CD4-positive, alpha-beta T cell (primary cell): ENCODE measurements at places on chromosomes 12 and 14.

- DNase-seq, result no peak
Measured at GRCh38 chr12:52007982-52008510, 1.3 kb downstream of the TAMALIN start.

- DNase-seq, result no peak
Measured at GRCh38 chr14:69270795-69271708, 11.1 kb downstream of the GALNT16 start.

DNA sequence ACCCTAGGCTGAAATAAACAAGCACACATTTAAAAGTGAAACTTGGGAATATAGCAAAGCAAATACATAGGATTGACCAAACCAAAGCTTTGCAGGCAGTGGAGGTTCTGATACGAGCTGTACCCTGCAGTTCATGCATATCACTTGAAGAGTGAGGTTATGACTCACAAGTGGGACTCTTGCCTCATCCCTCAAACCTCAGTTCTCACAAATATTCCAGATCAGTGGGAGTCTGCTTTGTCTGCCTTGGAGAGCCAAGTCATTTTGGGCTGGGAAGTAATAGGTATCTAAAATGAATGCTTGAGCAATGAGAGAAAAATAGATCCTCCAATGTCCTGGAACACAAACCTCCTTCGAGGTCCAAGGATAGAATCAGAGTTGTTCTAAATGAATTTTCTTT is 116.4 kb downstream of the LRIG3 start:
- no peak for DNase-seq

GRCh38 chr12:125634813-125635212 is 569.6 kb downstream of the AACS start:
- DNase-seq, result no peak

DNA sequence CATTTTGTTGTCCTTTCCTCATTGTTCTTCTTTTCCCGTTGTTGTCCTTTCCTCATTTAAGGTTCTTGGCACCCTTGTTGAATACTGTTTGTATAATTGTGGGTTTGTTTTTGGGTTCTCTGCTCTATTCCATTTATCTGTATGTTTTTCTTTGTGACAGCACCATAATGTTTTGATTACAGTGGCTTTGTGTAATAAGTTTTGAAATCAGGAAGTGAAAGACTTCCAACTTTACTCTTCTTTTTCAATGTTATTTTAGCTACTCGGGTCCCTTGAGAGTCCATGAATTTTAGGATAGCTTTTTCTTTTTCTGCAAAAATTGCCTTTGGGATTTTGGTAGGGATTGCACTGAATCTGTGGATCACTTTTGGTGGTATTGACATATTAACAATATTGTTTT is 28.1 kb downstream of the ETNK1 start:
- DNase-seq, result no peak

DNA sequence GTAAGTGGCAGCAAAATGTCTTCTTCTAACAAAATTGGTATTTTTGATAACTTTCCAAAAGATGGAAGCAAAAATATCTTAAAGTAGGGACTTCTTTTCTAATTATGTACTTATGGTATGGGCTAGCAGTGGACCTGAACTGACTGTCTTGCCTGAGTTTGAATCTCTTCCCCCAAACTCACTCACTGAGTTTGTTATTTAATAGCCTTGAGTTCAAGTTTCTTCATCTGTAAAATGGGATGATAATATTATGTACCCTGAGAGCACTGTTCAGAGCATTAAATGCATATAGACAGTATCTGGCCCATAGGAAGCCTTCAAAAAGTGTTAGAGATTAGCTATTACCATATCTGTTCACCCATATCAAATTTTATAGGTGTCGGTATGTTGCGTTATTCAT is 210.4 kb upstream of the NUDT4 start:
- DNase-seq, result no peak

- no peak for DNase-seq
Measured at GRCh38 chr12:94135896-94136295, 12.5 kb upstream of the PLXNC1 start.

DNA sequence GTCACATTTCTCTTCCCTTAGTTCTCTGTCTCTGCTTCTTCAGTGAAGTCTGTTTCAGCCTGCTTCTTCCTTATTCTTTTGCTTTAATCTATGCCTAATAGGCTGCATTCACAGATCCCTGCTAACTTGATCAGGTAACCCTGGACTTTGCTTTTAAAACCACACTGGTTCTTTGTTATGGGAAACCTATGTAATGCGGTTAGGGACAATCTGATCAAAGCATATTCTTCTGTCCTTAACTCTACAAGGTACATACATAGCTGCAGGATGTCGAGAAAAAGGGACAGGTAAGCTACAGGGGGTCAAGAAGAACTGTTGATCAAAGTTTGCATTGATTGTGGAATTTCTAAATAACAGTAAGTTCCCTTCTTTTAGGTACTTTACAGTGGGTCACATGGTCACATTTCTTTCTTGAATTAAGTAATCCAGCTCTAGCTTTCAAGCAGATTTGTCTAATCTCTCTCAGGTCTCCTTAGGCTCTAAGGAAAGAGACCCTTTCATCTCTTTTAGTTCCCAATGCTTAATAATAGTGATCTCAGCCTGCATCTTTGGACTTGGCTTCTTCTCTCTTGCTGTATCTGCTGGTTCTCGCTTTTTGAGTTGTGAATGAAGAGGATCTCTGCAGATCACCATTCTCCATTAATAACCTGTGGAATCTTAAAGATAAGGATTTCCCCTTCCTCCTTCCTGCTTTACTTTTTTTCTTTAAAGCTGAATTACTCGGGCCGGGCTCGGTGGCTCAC is 3.8 kb downstream of the COPZ1 start:
- no peak for DNase-seq

DNA sequence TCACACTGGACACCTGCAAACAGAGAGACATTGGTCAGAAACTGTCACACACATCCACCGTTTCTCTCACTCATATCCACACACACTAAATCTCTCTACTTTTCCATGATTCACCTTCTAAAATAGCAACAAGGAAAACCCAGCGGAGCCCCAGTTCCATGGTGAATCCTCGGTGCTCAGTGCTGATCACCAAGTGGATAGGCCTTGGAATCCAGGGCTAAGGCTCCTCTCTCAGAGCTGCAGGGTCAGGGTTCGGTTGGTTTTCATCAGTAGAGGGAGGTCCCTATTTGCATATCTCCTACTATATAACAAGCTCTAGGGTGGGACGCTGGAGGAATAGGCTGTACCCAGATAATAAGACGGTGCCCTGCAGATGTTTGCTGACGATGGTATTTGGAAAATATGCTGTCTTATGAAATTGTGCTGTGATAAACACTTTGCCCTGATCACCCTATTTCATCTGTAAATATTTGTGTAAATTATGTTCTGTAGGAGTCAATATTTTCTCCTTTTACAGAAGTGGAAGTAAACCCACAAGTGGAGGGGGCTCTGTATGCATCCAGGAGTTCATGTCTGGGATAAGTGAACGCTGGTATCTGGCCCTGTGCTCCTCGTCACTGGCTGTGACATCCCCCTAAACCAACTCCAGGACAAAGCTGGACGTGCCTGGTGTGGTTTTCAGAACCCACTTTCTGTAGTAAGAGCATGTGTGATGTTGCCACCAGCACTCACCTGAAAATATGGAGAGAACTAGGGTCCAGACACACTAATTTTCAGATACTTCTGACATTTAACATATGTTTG is 709.2 kb downstream of the TMEM121 start:
- no peak for DNase-seq

DNA sequence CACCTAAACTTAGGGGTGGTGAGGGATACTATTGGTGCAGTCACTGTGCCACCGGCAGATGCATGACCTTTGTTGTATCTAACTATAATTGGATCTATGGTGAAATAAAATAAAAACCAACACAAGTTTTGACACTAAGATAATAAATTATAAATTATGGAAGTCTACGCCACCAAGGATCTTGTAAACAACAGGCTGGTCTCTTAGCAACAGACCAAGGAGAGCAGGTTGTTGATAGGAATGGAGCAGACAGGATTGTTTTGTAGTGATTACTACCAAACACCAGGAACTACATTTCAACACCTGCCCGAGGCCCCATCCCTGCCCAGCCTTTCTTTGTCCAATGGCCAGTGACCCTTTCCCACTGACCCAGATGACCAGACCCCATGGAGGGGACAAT is 1178.0 kb downstream of the VRK1 start:
- no peak for DNase-seq

GRCh38 chr14:32509632-32510187 is 180.6 kb downstream of the AKAP6 start:
- no peak for DNase-seq

DNA sequence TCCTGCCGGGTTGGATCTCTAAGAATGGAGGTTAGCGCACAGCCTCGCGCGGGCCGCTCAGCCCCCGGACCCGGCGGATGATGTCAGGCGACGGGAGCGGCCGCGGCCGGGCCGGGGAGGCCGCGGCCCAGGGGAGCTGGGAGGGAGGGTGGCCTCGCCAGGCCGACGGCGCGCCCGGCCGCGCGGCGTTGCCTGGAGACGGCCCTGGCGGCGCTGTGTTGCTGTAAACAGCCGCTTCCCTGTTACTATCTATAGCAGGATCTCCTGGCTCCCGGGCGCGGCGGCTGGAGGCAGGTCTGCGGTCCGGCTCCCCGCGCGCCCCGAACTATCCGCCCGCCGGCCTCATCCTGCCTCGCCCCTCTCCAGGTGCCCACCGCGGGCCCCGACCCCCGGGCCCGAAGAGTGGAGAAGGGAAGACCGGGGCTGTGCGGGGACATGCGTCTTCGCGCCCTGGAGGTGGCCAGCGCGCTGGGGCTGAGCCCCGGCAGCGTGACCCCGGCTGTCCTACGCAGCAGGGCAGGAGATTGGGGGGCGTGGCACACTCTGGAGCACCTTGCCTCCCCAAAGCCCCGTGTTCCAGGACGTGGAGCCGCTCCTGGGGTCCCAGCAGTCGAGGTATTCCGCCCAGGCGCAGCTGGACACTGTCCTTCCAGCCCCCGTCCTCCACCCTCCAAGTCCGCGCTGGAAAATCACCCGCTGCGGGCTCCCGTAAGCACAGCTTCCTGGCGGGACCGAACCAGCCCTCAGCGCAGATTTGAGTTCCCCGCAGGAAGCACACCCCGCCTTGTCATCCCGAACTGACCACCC is 1.4 kb upstream of the FOS start:
- DNase-seq, result peak; percentile 68

- DNase-seq, result no peak
Measured at GRCh38 chr12:120625557-120626419, 14.6 kb upstream of the CABP1 start.

- peak; percentile 12 for DNase-seq
Measured at GRCh38 chr12:110355073-110355472, 48.4 kb downstream of the ANAPC7 start.

DNA sequence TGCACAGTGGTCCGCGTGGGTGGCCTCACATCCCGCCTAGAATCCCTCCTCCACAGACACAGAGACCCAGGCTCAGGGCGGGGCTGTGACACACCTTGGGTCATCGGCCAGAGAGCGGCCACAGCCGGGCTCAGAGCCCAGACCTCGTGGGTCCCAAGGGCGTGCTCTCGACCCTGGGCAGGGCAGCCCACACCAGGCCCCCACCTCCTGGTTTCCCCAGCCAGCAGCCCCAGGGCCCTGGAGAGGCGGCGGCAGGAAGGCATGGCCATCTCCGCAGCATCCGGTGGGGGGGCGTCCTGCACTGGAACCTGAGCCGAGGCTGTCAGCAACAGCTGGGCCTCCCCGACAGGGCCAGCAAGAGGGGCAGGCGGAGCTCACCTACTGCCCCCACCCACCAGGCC is 15.2 kb downstream of the JAG2 start:
- DNase-seq, result no peak

DNA sequence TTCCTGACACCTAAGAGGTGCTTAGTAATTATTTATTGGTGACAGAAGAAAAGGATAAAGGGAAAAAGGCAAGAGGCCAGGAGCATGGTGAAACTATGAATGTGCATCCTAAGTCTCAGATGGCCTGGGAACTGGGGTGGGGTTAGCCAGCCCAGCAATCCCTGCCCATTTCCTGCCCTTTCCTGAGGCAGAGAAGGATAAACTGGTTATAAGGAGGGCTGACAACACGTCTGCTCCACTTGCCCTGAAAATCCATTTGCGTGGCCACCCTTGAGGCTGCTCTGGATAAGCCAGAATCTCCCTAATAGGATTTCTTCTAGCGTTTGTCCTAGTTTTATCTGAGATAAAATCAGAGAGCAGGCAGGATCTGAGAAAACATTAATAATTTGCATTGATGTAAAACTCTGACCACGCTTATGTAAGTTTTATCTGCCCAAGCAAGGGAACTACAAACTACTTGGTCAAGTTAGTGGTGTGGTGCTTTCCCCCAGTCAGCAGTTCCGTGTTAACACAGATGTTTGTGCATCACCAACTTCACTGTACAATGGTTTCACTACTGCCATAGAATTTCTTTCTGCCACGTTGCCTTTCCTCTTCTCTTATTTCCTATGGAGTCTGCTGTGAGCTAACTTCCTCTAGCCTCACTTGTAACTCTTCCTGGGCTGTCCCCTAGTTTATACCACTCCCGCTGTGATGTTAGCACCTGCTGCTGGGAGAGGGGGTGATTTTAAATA is 392.7 kb downstream of the RPS29 start:
- no peak for DNase-seq

DNA sequence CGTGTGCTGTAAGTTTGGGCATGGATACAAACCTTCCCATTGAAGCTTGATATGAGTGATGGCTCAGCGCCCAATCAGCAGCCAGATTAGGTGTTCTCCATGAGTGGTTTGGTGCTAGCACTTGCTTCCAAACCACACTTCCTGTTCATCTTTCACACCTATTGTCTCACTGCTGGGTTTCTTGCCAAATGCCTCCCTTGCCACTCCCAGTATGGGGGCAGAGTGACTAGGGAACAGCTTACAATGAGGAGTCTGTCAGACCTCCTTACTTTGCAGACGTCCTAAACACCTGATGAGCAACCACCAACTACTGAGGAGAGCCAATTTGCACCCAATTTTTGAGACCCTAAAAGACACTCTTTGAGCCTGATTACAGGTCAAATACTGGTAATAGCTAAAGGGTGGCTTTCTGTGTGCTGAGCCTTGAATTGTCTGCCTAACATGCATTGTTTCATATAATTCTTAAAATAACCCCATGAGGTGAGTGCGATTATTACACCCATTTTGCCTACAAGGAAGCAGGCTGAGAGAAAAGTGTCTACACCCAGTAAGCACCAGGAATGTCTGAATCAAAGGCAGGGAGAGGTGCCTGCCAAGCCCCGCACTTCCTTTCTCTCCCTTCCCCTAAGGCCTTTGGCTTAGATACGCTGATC is 48.4 kb upstream of the FOS start:
- peak; percentile 59 for DNase-seq

DNA sequence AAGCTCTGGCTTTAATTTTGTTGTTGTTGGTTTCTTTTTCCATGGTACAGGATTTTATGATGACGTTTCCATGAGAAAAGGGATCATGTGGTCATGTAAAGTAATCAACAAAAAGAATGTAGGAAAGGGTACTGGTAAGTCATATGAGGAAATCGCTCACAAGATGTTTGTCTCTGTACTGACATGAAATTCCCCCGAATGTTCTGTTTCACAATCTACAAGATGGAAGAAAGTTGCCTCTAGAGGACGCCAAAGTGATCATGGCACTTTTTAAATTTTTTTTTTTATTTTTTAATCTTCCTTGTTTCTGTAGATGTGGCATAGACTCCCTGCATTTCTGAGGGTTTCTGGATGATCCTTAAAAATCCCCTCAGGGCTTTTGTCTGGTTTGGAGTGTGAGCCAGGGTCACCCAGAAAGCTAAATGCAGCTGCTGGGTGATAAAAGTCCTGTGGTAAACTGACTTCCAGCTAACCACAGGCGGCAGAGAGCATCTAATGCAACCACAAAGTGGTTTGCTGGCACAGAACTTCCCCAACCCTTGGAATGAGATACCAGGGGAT is 393.5 kb downstream of the CCDC91 start:
- no peak for DNase-seq
